A549 treated with Mapracorat at 1 μM for 4 hours (cell line): ENCODE measurements at places on chromosomes 3 and 15. TPM values are rescaled to one million over a fixed set of nuclear protein-coding genes. Genes with fewer than 3 reads are reported as not detected.

Gene RNF168
- total RNA-seq, result 3.4 to 4.9 TPM (median 4.0 TPM) in 5 replicates

Gene CLK3
- 26.5 to 45.1 TPM (median 34.8 TPM) in 5 replicates for total RNA-seq

Gene GABRR3
- total RNA-seq, result not detected in 5 replicates

Gene PPP1R14D
- 0.20 to 0.33 TPM in 2 of 5 replicates, not detected in the others for total RNA-seq

Gene ALPK3
- total RNA-seq, result 0.08 to 0.14 TPM (median 0.12 TPM) in 5 replicates

Gene SPTBN5
- 0.16 to 0.34 TPM (median 0.25 TPM) in 5 replicates for total RNA-seq

Gene CCR4
- total RNA-seq, result 0.04 to 0.13 TPM (median 0.06 TPM) in 3 of 5 replicates, not detected in the others
